Epithelial cell of esophagus (primary cell): ENCODE measurements at places on chromosomes 12 and 14.

DNA sequence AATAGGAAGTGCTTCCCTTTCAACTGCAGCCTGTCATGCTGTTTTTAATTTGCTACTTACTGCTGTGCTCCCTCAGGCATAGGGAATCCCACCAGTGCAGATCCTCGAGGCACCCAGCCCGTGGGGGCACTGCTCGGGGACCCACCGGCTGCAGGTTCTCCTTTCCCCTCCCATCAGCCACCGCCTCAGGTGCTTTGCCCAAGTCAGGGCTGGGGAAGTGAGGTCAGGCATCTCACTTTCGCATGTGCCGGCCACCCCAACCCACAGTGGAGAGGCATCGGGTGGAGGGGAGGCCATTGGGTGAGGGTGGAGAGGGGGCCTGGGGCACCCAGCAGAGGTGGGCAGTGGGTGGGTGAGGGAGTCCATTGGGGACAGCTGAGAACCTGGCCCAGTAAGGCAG lies 41.9 kb upstream of the MAX start:
- no peak for DNase-seq

DNA sequence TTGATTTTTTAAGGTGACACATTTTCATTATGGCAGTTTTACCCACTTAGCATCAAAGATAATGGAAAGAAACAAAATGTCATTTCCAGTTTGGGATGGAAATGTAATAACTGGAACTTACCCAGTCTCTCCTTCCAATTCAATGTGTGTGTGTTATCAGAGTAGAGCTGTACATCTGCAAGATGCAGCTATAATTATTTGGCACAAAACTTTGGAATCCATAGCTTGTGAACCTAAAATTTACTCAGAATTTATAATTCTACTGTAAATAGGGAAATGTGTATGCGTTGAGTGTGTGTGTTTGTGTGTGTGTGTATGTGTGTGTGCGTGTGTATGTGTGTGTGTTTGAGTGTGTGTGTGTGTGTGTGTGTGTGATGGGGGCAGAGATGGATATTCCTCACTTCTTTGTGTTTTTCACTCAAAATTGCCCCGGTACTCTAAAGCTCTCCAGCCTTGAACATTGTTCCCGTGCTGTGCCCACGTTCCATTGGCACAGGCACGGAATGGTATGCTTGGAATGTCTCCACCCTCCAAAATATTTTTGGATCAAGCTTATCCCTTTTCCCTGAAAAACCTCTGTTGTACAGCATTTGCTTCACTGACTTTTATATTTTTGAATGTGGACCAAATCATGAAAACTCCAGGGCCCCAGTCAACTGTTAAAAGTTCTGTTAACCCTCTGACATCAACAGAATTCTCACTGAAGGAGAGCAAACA lies 150.2 kb upstream of the BMP4 start:
- DNase-seq = no peak

DNA sequence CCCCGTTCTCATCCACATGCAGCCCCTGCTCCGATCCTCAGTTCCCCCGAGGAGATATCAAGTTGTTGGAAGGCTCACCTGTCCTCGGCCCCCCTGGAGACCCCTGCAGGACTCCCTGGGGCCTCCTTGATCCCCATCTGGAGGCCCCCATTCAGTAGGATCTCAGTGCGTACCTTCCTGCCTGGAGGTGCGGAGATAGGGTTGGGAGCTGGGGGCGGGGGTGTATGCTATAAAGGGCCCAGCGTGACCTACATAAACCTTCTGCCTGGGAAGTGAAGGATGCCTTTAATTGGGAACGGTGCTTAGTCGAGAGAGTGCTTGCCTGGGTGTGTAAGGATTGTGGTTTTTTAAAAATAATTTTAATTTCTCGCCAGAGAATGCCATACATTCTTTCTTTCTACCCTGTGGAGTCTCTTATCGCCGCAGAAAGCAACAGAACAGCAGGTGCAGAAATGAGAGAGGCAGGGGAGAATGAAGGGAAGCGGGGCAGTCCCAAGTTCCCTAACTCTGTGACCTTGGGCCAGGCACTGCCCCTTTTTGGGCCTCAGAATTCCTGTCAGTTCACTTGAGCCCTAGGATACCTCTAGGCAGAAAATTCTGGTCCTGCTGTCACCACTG lies 153.7 kb downstream of the TSPAN9 start:
- no peak for DNase-seq

- no peak for DNase-seq
Measured at GRCh38 chr12:2344885-2345284, 292.1 kb downstream of the CACNA1C start.

GRCh38 chr14:93712838-93713724 lies 75.2 kb downstream of the PRIMA1 start:
- peak; percentile 15 for DNase-seq

DNA sequence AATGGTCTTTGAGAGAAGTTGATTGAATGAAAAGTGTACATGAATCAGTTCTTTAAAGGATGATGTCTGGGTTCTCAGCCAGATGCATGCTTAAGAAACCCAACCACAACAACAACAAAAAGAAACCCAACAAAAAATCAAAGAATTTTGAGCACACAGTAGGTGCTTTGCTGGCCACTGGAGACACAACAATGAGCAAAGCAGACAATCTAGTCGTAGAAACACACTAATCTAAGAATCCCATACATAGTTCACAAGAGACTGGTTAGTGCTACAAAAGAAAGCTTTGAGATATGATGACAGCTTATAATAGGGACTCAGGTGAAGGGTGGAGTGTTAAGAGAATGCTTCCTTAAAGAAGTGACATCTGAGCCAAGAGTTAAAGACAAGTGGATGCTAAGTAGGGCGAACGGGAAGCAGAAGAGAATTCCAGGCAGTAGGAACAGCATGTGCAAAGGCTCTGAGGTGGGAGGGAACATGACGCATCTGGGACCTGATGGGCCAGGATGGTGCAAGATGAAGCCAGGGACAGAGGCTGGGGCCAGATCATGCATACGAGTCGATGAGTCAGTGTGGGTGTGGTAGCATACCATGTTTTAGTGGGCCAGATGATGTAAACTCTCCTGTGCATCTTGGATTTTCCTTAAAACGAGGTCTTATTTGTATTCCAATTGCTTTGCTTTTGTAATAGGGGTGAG lies 4.6 kb upstream of the HIP1R start:
- DNase-seq = peak; percentile 99

DNA sequence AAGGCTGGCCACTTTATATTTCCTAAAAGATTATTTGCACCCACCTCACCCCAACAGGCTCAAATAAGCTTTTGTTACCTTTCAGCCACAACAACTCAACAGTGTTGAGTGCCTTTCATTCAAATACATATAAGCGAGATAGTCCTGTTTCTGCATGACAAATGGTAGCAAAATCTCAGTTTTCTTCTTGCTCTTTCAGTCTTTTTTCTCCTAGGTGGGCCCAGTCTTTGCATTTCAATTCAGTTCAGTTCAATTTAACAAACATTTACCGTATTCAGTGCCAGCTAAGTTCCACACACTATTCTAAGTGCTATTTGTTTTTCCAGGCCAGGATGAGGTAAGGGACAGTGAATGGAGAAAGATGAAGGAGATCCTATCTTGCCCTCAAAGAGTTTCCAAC lies 25.9 kb upstream of the BMP4 start:
- DNase-seq = no peak

GRCh38 chr14:86942936-86943335 lies 1050.0 kb downstream of the GALC start:
- no peak for DNase-seq

DNA sequence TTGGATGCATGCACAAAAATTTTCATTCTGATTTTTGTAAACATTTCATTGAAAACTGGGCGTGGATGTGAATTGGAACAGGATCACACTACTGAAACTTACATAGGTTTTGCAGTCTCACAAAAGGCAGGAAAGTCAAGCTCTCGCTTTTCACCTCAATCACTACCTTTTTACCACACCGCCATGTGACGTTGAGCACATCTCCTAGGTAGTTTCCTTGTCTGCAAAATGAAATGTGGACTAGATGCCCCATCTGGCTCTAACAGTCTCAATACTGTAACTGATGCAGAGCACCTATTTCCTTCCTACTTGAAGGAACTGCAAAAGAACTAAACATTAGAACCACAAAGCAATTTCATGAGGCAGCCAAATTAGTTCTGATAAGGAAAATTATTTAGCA lies 4.4 kb upstream of the YY1 start:
- no peak for DNase-seq

GRCh38 chr12:77372026-77372425 lies 306.7 kb upstream of the E2F7 start:
- peak; percentile 55 for DNase-seq

GRCh38 chr12:104427547-104427938 lies 29.2 kb upstream of the CHST11 start:
- DNase-seq = no peak

DNA sequence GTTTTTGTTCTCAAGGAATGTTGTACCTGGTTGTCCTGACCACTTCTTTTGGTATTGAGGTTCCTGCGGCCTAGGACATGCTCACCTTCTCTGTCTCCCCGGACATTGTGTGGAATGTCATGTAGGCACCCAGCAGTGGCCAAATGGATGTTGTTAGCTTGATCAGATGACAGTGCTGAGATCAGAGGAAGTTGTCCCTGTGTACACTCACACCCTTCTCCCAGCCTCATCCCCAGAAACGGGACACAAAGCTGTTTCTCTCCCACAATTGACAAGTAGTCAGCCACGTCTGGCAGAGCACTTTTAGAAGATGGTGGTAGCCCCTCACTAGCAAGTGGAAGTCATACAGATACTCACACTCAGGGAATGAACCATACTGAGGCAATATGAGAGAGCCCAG lies 3.0 kb downstream of the PLEKHH1 start:
- DNase-seq = no peak

DNA sequence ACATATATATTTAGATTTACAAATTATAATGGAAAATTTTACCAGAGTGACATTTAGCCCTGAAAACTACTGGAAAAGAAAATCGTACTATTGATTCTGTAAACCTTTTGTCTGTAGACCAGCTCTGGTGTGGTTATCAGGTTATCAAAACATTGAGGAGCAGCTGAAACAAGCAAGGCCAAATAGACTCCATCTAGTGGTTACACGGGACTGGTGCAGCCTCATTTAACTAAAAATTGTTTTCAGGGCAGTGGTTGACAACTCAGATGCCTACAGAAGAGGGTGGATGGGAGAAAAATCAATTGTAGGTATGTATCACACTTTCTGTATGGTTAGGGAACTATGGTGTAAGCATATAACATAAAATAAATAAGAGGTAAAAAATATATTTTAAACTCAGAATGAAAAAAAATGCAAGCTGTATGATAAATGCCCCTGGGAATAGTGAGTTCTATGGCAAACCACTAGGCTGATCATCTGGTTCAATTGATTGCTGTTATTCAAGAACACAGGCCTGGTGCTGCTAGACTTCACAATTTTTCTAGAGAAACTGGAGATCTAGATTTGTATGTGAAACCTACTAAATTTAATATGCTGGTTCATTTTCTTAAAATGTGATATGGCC lies 51.2 kb downstream of the ACSS3 start:
- peak; percentile 51 for DNase-seq

GRCh38 chr12:112342587-112342986 lies 39.6 kb downstream of the HECTD4 start:
- DNase-seq = no peak

DNA sequence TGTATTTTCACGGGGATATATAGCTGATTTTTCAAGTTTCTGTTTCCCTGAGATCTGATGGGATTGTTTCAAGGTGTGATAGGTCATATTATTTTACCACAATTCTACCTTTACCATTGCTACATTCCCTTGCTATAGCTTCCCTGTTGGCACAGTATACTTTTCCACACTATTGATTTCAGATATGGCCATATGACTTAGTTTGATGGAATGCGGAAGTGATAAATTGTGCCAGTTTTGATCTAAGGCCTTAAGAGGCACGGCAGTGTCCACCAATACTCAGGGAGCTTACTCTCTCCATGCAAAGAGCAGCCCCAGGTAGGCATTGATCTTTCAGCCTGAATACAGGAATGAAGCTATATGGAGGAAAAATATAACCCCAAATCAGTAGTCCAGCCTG lies 315.7 kb downstream of the SLC16A7 start:
- no peak for DNase-seq

- DNase-seq = peak; percentile 64
Measured at GRCh38 chr12:127145929-127146789, 1120.8 kb upstream of the TMEM132C start.

- no peak for DNase-seq
Measured at GRCh38 chr14:99342204-99342603, 70.2 kb upstream of the BCL11B start.

GRCh38 chr14:104739546-104740516 lies 13.1 kb upstream of the SIVA1 start:
- DNase-seq = no peak

DNA sequence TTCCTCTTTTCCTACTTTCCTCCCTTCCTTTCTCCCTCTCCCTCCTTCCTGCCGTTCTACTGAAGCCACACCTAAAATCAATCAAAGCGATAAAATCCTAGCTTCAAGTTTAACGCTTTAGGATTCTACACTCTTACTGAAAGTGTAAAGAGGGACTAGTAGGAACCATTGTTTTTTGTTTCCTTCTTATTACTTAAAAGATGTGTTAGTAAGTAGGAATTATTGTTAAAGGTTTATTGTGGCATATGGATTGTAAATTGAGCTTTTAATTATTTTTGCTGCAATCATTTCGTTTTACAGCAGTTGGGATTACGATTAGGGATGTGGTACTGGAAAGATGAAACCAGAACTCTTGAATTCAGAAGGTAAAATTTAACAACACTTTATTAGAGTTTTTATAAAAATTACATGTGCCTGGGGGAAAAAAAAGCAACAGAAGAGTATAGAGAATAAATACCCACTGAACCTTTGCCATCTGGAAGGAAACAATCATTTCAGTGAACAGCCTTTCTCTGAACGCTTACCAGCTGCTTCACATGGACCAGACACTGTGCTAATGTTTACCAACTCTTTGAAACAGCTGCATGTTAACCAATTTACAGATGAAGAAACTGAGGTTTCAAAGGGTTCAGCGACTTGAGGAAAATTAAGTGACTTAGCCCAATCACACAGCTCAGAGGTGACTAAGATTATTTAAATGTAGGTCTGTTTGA lies 1.0 kb downstream of the PPP1R36 start:
- DNase-seq = no peak

GRCh38 chr14:52738409-52738808 lies 8.4 kb downstream of the STYX start:
- no peak for DNase-seq

GRCh38 chr14:57209561-57209960 lies 59.1 kb downstream of the EXOC5 start:
- peak; percentile 11 for DNase-seq

GRCh38 chr14:47705683-47706082 lies 30.3 kb upstream of the MDGA2 start:
- no peak for DNase-seq

- no peak for DNase-seq
Measured at GRCh38 chr12:105641749-105642148, 311.3 kb downstream of the C12orf75 start.
